ENCODE measurements at places on chromosomes 4 and X.

- no peak for DNase-seq
Measured at GRCh38 chrX:69144838-69145680, 20.2 kb downstream of the PJA1 start.

DNA sequence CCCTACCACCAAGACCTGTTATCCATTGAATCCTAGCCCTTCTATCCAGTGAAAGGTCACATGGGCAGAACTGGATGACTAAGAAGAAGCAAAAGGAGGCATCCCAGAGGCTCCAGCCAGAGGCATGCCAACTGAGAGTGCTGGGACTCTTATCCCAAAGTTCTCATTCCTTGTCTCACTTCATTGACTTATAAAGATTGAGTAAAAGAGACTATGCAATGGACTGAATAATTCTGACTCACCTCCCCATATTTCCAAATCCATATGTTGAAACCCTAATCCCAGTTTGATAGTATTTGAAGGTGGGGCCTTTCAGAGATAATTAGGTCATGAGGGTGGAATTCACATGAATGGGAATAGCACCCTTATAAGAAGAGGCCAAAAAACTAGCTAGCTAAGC, 131.4 kb downstream of the COL25A1 start:
- DNase-seq, result no peak

GRCh38 chr4:136329042-136329662, 1203.1 kb downstream of the PCDH18 start:
- DNase-seq, result no peak

DNA sequence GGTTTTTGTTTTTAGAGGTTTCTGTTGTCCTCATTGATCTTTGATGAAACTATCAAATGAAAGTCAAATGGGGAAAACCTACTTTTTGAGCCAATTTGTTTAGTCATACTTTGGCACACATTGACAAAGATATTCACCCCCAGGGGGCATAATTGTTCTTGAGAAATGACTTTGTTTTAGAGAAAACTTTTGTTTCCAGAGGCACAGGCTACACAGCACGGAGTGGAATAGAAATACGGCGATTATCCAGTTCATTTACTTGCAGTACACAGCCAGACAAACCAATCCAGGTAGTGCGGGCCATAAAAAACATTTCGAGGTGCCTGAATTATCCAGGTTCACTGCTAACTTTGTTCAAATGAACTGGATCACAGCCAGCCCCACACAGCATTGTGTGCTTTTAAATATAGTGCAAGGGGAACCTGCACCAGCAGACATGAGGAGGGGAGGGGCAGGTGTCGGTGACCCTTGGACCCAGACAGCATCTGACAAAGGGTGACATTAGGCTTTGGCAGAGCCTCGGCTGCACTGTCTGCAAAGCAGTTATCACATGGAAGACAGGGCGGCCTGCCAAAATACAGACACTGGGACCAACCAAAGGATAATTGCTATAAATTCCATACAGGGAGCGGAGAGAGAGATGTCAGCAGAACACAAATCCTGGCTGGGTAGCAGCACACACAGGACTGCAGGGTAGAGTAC, 179.6 kb upstream of the NOCT start:
- DNase-seq, result peak; percentile 21

DNA sequence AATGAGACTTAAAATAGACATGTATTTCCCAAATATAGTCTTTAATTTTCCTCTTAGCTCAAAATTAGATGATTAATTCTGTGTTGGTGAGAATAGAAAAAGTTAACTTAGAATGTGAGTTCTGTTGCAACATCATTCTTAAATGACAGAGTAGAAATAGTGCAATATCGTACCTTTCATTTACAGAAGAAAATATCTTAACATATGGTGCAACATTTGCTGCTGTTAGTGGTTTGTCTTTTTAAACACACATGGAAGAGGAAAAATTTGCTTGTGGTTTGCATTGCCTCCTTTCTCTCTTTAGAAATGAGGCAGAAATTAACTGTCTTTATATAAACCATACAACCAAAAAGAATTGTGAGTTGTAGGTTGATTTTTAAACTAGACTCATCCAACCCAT, 39.3 kb upstream of the FHDC1 start:
- DNase-seq, result no peak

GRCh38 chrX:136907621-136908020, 27.1 kb upstream of the RBMX start:
- no peak for DNase-seq

DNA sequence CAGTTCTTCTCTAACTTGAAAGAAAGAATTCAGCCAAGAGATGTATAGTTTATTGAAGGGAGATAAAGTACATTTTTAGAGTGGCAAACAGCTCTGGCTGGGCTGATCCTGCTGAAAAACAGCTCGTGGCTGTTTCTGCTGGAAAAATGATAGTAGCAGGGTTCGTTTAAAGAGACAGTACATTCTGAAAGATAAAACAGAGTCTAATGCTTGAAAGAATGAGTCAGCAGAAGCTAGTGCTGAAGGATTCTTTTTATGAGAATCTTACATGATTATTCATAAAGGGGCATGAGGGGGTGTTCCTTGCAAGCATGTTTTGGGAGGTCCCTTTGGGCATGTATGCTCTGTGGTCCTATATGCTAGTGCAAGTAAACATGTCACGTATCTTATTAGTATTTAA, 790.0 kb downstream of the PCDH18 start:
- DNase-seq, result no peak

DNA sequence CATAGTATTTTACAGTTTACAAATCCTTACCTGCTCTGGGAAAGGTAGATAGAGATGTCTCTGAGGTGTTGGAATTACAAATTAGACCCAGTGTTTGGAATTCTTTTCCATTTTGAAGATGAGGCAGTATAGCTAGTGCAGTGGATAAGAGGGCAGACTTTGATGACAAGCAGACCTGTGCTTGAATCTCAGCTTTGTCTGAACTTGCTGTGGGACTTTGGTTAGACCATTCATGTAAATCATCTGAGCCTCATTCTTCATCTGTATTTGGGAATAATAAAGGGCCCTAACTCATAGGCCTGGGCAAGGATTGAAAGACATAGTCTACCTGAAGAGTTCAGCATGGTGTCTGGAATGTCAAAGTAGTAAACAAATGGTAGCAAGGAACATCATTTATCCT, 77.2 kb upstream of the BOD1L1 start:
- no peak for DNase-seq

- DNase-seq, result no peak
Measured at GRCh38 chr4:87025614-87026041, 90.8 kb downstream of the AFF1 start.

DNA sequence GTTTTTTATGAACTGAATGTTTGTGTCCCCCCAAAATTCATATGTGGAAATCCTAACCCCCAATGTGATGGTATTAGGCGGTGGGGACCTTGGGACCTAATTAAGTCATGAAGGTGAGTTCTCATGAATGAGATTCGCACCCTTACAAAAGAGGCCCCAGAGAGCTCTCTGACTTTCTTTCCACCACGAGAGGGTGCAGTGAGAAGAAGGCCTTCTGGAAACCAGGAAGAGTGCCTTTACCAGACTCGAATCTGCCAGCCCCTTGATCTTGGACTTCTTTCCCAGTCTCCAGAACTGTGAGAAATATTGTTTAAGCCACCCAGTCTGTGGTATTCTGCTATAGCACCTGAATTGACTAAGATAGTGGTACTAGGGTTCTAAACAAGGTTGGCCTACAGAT, 40.8 kb downstream of the STK26 start:
- DNase-seq, result no peak

GRCh38 chr4:8165374-8165896, 6.8 kb upstream of the ABLIM2 start:
- no peak for DNase-seq

DNA sequence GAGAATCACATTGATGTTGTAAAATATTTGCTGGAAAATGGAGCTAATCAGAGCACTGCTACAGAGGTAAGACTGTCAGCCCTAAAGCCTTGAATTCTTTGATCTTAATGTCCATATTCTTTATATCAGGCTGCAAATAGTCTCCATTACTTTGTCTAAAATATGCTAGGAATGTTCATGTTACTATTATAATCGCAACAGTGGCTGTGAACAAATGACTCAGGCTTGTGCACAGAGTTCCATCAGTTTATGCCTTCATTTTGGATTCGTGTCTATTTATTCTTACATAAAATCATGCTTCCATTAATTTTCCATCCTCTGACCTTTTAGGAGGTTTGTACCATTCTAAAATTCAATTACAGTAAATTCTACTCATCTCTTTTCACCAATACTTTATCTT, 182.7 kb downstream of the ANK2 start:
- no peak for DNase-seq

DNA sequence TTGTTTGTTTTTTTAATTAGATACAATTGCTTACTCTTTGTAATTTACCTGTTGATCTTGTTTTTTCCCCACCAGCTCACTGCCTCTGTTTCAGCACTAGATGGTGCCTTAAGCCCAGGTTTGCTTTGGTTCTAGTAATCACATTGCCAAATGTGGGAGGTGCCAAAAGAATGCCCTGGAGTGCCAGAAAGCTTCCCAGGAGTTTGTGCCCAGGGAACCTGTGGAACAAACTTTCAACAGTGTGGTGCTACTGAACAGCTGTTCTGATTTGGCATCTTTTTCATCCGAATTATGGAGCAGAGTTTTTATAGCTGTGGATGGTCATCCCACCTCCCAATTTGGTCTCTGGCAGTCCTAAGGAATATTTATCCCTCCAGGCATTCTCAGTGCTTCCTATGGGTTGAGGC, 1000.7 kb downstream of the STIM2 start:
- no peak for DNase-seq

GRCh38 chr4:23857367-23857959, 32.4 kb downstream of the PPARGC1A start:
- DNase-seq, result no peak

DNA sequence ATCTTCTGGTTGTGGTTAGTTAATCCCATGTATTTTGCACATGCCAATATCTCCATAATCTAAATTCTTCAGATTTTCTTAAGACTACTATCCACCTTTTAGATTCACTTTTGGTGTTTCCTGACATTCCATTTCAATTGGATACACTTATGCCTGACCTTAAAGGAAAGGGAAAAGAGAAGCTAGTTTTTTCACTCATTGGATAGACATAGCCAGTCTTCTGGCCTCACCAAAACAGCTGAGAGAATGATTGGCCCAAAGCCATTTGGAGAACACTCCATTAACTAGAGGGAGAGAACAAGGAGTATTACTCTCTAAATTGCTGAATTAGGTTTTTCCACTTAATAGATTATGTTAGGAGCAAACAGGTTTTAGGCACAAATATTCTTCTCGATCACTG, 4.0 kb downstream of the PRPS1 start:
- DNase-seq, result no peak

DNA sequence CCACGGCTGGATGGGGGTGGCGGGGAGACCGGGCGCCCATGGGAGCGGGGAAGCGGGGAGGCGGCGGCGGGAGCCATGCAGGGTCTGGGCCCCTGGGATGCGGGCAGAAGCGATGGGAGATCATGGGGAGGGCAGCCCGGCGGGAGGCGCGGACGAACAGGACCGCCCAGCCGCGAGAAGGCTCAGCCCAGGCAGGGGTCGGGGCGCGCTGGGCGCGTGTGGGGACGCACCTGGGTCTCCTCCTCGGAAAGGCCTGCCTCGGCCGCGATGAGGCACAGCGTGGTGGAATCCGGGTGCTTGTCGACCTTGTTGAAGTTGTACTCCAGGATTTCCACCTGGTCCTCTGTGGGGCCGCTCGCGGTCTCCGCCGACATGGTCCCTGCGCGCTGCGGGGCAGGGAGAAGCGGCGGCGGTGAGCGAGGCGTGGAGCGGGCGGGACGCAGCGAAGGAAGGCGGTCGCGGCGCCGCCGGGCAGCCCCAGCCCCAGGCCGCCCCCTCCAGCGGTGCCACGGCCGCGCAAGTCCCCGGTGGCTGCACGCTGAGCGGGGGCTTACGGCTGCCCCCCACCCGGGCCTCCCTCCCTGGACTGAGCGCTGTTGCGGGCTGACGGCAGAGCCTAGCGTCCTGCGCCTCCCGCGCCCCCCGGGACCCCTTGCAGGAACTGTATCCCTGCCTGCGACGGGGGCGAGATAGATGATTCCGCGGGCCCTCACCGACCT, 25.3 kb downstream of the HOPX start:
- DNase-seq, result no peak

- DNase-seq, result no peak
Measured at GRCh38 chr4:105472871-105473323, 965 bp downstream of the PPA2 start.

DNA sequence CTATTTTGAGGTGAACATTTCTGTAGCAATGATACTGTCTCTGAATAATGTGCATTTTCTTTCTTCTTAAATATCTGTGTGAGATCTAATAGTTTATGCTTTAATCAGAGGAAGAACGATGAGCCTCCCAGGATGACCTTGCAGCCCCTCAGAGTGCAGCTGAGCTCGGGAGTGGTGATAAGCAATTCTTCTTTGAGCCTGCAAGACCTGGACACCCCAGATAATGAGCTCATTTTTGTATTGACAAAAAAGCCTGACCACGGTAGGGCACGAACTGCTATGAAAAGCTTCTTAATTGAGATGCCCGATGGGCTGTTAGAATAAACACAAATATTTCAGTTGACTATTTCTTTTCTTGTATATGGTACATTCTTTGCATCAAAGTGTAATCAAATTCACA, 105.0 kb upstream of the ANXA3 start:
- no peak for DNase-seq

- no peak for DNase-seq
Measured at GRCh38 chr4:183408796-183409195, 35.6 kb upstream of the CDKN2AIP start.

GRCh38 chr4:74755486-74755885, 38.8 kb downstream of the BTC start:
- no peak for DNase-seq

DNA sequence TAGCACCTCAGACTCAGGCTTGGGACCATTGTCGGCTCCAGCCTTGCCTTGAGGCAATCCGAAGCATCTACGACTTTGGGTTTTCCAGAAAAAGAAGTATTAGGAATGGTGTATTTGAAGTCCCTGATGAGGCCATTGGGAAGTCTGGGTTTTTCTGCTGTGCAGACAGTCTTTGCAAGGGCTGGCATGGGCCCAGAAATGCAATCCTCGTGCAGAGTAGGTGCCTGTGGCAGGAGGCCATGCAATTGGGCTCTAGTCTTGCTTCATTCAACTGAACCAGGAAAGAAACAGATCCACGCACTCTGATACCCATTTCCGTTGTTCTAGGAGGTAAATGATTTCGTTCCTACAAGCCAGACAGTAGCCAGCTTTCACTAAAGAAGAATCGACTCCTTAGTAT, 12.4 kb downstream of the ZFP92 start:
- DNase-seq, result no peak

All from SHP77 (cell line).